ENCODE measurements at places on chromosomes 5 and 9.

- no peak for DNase-seq
Measured at GRCh38 chr5:178533136-178533535, 57.1 kb downstream of the COL23A1 start.

- DNase-seq: peak; percentile 76
Measured at GRCh38 chr5:34655354-34655991, 655 bp upstream of the RAI14 start.

GRCh38 chr9:2291980-2292704 is 277.0 kb downstream of the SMARCA2 start:
- peak; percentile 44 for DNase-seq

- peak; percentile 33 for DNase-seq
Measured at GRCh38 chr5:125274938-125275724, 528.7 kb upstream of the ZNF608 start.

- DNase-seq: no peak
Measured at GRCh38 chr9:6553866-6554265, 91.7 kb downstream of the GLDC start.

DNA sequence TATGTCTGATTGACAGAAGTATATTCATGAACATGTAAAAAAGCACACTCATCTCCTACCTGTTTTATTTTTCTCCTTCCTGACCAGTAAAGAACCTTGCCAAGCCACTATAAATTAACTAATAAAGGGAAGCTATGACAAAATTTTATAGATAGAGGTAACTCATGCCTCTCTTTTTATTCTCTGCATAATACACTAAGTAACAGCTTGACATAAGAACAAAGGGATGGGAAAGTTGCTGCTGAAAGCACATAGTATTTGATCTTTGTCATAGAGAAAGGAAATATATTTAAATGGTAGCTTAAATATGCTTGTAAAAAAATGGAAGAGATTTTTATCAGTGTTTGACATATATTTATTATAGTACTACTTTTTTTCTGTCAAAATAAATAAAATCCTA is 1065.7 kb upstream of the CDH9 start:
- no peak for DNase-seq

- DNase-seq: no peak
Measured at GRCh38 chr5:165139262-165139661, 1633.8 kb downstream of the MAT2B start.

GRCh38 chr9:25709941-25710340 is 31.7 kb upstream of the TUSC1 start:
- no peak for DNase-seq

DNA sequence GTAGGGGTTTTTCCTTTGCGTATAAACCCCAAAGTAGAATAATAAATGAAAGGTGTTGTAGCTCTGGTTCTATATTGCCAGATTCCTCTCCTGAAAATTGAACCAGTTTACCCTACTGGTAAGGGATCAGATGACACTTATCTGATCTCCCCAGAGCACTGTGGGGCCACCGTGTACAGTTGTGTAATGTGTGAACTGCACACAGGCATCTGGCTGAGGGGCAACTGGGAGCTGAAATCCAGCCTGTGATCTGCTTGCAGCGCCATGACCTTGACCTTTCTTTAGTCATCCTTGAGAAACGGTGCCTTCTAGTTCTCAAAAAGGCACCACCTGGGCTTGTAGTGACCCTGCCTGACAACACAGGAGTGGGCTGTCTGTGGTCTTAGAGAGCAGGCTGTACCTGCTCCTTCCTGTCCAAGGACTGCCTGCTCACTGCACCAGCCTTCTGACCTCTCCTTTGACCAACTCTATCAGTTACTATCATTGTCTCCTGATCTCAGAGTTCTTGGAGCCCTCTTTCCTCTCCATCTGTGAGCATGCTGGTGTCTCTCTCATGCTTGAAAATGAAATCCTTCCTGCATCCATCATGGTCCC is 40.2 kb downstream of the PDE6A start:
- peak; percentile 13 for DNase-seq

- DNase-seq: no peak
Measured at GRCh38 chr9:520302-520701, 305.6 kb downstream of the DOCK8 start.

- no peak for DNase-seq
Measured at GRCh38 chr9:31808766-31809165, 575.7 kb upstream of the ACO1 start.
